ENCODE measurements at places on chromosomes 13 and 19.

GRCh38 chr19:33505148-33505547 lies 16.4 kb downstream of the PEPD start:
- no peak for DNase-seq

GRCh38 chr13:48580185-48580803 lies 47.4 kb upstream of the RCBTB2 start:
- DNase-seq, result peak; percentile 63

DNA sequence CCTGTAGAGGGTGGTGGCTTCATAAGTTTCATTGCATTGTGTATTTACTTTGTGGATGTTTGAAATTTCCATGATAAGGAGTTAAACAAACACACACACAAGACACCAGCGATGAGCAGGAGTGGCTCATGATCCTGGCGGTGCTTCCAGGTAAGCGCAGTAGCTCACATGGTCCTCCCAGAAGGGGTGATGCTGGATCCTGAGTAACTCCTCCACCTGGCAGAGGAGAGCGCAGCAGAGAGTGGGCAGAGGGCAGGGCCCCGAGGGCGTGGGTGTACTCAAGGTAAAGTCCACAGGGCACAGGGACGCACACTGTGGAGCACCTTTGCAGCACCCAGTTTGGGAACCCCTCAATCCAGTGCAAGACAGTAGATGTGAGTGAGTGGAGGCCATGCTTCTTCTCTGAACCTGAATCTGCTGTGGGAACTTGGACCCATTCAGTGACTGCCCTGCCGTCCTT lies 54.0 kb downstream of the RFX2 start:
- DNase-seq, result no peak

DNA sequence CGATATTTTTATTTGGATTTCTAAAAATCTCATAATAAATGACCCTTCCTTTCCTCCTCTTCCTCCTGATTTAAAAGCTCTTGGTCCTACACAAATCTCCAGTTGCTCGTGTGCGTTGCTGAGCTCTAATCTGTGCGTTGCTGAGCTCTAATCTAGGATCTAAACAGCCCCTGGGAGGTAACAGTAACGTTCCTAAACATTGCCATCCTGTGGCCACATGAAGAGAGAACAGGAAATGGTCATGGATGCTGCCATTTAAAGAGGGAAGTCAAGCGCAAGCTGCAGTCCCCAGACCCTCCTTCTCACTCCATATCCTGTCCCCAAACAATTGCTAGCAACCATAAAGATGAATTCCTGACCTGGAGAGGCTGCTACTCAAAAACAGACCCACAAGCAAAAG lies 170.8 kb downstream of the NUFIP1 start:
- DNase-seq, result no peak

GRCh38 chr19:4682417-4683200 lies 12.5 kb upstream of the MYDGF start:
- DNase-seq, result no peak

DNA sequence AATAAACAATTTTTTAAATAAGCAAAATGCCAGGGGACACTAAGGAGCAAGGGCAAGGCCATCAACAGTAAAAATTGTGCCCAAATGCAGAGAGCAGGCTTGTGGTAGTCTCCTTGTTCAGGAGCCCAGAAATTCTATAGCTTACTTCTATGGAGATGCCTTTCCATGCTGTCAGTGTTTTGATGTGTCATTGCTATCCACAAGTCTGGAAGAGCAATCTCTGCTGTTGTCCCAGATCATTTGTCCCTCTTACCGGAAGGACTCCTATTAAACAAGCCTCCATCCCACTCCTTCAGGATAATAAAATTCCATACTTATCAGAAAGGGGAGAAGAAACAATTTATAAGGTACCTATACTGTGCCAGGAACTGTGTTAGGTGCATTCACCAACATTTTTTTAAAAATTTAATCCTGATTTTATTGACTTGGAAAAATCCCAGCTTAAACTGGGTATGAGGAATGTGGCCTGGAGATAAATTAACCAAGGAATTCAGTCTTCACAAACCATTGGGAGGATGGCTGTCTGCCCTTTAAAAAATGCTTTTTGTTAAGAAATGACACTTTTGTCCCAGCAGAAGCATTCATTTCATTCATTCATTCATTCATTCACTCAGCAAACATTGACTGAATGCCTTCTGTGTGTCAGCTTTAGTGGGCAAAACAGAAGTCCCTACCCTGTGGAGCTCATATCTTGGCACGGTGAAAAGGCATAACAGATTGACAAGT lies 26.8 kb upstream of the CYSLTR2 start:
- DNase-seq, result no peak

- DNase-seq, result no peak
Measured at GRCh38 chr13:34108410-34108809, 290.5 kb downstream of the RFC3 start.

DNA sequence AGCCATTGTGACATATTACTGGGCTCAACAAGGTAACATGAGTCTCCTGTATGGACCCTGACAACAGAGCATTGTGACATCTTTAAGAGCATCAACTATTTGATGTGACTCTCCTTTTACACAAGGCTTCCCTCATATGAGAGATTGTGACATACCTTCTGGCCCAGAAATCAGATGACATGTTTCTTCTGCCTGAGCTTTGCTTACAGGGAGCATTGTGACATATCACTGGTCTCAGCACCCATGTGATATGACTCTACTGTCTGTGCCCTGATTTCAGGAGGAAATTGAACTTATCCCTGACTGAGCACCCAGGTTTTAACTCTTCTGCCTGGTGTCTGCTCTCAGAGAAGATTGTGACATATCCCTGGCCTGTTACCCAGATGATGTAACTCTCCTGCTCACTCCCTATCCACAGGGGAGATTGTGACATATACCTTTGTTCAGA lies 15.9 kb upstream of the ZNF681 start:
- no peak for DNase-seq

GRCh38 chr19:8673276-8673891 lies 25.2 kb downstream of the ACTL9 start:
- DNase-seq, result no peak

DNA sequence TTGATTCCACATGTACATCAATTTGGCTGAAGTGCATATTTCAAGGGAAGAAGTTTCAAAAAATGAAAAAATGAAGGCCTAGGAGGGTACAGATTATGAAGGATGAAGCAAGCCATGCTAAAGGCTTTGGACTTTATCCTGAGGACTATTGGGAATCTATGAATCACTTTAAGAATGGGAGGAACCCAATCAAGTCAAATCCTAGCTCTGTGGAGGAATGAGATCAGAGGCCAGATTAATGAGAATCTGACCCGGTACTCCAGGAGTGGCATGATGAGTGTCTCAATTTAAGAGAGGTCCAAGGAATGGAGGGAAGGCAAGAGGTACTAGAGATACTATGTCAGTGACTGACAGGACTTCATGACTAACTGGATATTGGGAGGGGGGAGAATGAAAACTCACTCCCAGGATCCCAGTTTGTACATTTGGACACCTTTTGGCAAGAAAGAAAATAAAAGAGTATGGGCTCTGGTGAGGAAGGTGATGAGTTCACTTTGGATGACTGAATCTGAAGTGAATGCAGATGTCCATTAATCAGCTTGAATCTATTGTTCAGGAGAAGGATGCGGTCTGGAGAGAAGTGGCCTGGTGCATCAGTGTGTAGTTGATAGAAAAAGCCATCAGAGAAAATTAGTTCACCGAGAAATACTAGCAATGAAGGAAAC lies 349.0 kb downstream of the EFNB2 start:
- no peak for DNase-seq

DNA sequence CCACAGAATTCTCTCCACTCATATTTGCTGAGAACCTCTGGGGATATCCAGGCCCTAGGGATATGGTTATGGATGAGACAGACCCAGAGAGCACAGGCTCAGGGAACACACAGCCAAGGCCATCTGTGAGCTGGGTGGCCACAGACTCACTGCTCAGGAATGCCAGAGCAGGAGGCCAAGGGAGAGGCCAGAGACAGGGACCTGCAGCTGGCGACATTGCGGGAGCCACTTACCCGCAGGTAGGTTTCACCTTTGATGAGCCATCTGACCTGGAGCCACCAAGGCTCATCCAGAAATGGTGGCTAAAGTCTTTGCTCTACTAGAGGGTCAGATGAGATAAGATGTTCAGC lies 29.4 kb downstream of the CCNE1 start:
- DNase-seq, result no peak

GRCh38 chr19:46824890-46825730 lies 25.5 kb downstream of the AP2S1 start:
- DNase-seq, result no peak

All from activated naive CD4-positive, alpha-beta T cell (primary cell).